MCF 10A (cell line): ENCODE measurements at places on chromosomes 13 and 19. TPM values are rescaled to one million over a fixed set of nuclear protein-coding genes. Genes with fewer than 3 reads are reported as not detected.

DNA sequence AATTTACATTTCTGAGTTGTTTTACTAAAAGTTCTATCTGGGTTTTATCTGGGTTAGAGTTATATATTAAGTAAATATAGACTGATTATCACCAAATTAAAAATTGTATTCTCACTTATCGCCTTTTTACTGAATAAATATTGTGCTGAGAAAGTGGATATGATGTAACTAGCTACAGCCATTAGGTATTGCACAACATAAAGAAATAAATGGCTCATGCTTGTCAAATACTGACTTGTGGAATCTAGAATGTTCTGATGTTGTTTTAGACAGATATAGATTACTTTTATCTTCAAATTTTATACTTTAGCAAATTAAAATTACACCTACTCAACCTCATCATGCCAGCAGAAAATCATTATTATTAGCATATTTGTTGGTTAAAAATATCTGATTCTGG is 1277.1 kb upstream of the MIR17HG start:
- peak; percentile 4 for DNase-seq

GRCh38 chr13:26280822-26281221 is 26.9 kb downstream of the CDK8 start:
- DNase-seq = peak; percentile 60

GRCh38 chr19:29001597-29002245 is 211.2 kb downstream of the UQCRFS1 start:
- DNase-seq = no peak

GRCh38 chr13:28041031-28041461 is 52.6 kb upstream of the URAD start:
- DNase-seq = no peak

DNA sequence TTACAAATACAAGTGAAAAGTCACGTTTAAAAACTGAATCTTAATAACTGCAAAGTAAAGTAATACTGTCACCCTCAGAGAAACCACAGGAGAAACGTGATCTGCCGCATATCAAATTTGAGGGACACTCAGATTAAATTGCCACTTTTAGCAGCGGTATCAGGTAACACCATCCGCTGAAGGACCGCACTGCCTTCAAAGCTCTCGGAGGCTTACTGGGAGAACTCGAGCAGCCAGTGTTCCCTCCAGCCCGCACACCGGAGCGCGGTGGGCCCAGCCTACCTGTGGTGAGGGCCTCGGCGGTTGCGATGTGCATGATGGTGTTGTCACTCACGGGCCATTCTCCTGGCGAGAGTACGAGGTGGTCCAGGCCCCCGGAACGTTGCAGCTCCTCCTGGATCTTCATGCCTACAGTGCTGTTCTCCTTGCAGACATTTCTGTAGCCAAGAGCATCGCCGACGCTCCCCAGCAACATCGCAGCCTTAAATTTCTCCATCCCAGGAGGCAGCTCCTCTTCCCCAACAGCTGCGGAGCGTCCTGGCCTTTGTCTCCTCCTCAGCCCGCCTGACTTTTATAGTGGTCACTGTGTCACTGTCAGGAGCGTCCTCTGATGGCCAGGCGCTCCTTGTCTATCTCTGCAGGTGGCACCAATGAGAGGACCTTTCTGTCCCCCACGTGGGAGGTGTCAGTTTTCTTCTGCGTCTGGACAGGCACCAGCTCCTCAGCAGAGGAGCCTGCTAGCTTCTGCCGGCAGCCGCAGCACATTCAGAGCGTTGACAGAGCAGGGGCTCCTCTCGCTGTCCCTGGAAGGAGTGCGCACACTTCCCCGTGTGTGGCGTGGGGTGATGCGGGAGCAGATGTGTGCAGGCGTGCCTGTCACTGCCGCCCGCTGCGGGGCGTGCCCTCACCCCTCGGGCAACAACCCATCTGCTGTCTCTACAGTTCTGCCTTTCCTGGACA is at the start of gene ADPRHL1:
ADPRHL1 (minus strand) TSS at position 547 of the 960 bp plus-strand sequence; CDS start at position 496, 51 bp downstream.
- DNase-seq = no peak

- DNase-seq = no peak
These were observed 6.6 kb downstream of the SLITRK5 start for GRCh38 chr13:87677496-87678371.

DNA sequence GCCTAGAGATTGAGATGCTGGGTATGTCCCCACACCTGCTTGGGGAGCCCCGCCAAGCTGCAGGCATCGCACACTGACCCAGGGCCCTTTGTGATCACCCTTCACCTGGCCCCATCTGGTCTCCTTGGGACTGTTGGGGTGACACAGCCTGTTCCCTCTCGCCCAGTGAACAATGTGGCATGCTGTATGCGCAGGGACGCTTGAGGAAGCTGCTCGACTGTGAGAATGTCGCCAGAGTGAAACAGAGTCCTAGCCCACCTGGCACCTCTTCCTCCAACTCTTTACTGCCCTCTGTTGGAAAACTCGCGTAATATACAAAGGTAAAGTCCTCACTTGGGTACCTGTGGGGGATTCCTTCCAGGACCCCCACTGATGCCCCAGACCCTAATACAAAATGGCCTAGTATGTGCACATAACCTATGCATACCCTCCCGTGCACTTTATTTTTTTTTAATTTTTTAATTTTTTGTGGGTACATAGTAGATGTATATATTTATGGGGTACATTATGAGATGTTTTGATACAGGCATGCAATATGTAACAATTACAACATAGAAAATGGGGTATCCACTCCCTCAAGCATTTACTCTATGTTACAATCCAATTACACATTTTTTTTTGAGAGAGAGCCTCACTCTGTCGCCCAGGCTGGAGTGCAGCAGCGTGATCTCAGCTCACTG is 9.0 kb downstream of the BLOC1S3 start:
- DNase-seq = peak; percentile 62

- no peak for DNase-seq
These were observed 170.0 kb upstream of the TSHZ3 start for GRCh38 chr19:31519256-31519655.

The FREM2 gene
- total RNA-seq = not detected in 2 replicates

- no peak for DNase-seq
These were observed 28.3 kb downstream of the CYP2B6 start for GRCh38 chr19:41019346-41019745.

DNA sequence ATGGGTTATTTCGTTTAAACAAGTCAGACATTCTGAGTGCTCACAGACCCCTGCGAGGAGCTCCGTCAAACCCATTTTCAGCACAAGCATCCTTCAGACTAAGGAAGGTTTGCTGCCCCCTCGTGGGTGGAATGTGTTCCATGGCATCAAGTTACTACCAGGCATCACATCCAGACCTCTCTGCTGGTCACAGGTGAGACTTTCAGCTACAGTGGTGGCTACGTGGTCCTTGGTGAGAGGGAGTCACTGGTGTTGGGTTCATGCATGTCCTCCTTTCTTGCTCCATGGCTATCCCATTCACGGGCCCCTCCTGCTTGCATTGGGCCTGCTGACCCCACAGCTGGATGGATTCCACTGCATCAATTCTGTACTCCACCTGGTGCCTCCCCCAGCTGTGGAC is 9.1 kb upstream of the LILRB5 start:
- DNase-seq = peak; percentile 82

The KIR2DL4 gene
- total RNA-seq = not detected in 2 replicates

The CYP4F12 gene
- 0.42 and 0.56 TPM in 2 replicates for total RNA-seq

DNA sequence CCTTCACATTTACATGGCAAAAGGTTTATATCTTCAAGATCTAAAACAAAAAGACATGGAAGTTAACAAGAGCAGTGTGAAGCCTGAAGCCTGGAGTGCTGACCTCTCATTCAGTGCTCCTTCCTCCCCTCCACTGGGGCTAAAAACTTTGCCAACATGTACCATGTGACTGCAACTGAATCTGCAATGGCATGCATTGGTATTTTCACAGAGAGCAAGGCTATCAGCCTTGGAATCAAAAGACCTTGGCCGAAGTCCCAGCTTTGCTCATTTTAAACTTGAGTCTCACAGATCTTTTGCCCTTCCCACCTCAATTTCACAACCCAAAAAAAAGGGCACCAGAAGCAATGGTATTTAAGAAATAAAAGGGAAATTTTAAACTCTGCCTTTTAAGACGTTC is 325.1 kb downstream of the DCT start:
- peak; percentile 89 for DNase-seq

GRCh38 chr19:39518458-39518857 is 3.5 kb downstream of the SELENOV start:
- DNase-seq = no peak
